ENCODE measurements at places on chromosomes 7 and 10.

GRCh38 chr10:76115131-76115470 lies 683.7 kb downstream of the LRMDA start:
- DNase-seq: no peak

DNA sequence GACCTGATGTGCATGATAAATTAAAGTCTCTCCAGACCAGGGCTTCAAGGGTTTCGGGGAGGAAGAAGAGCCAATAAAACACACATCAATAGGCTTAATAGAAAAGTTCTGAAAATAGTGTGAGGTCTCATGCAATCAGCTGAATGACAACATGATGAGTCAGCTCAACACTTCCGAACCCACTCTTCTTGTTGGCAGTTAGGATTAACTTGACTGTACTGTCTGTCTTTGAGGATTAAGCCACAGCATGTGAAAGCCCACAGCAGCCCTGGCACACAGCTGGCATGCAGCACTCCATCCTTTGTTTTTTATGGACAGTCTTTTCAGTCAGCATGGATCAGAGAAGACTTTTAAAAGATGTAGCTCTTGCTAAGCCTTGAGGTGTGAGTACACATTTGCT lies 526.9 kb upstream of the VSTM2A start:
- no peak for DNase-seq

DNA sequence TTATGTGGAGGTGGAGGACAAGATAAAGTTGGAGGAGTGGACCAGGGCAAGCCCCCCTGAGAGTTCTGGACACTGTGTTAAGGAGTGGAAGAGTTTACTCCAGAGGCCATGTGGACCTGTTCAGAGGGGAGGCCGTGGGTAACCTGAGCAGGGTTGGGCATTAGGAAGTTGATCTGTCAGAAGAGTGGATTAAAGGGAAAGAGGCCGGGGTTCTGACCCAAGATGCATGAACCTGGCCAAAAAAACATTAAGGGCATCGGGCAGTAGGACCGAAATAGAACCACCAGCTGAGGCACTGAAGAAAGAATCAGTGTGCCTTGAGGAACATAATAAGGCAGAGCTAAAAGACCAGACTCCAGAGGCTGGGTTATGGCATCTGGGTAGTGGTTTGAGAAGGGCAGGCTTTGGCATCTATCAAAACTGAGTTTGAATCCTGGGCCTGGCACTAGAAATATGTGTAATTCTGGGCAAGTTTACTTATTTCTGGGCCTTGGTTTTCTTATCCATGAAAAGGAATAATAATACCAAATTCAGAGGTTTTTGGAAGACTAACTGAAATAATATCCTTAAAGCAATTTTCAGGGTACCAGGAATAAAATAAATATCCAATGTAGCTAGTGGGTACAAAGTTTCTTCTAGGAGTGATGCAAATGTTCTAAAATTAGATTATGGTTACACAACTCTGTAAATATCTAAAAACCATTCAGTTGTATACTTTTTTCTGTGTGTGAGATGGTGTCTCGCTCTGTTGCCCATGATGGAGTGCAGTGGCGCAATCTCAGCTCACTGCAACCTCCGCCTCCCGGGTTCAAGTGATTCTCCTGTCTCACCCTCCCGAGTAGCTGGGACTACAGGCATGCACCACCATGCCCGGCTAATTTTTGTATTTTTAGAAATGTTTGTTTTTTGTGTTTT lies 10.9 kb upstream of the FRAT1 start:
- no peak for DNase-seq

DNA sequence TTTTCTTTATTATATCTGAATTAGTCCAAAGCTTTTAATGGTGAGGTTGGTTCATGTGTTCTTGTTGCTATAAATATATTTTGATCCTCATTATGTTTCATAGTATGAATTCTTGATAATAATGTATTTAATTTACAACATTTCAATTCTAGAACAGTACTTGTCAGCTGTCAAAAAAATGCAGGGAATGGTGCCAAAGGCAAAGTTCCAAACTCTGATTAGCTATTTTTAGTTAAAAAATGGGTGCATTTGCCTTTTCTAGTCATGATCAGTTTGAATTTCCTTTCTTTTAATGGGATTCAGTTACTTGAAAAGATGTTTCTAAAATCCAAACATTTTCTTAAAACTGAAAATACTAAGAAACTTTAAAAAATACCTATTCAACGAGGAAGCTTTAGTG lies 49.6 kb downstream of the ANKIB1 start:
- DNase-seq: no peak

GRCh38 chr10:20892796-20893195 lies 4.3 kb downstream of the NEBL start:
- no peak for DNase-seq

GRCh38 chr7:101330011-101330484 lies 8.4 kb upstream of the IFT22 start:
- DNase-seq: peak; percentile 39

GRCh38 chr10:122689146-122689820 lies 10.4 kb downstream of the C10orf120 start:
- DNase-seq: no peak

- DNase-seq: peak; percentile 83
Measured at GRCh38 chr10:119509909-119510451, 32.5 kb downstream of the RGS10 start.
